ENCODE measurements at places on chromosomes 4 and X.

- no peak for DNase-seq
Observed at GRCh38 chr4:96379524-96379923, 539.6 kb downstream of the PDHA2 start.

GRCh38 chrX:37331546-37331945 lies 17.6 kb upstream of the PRRG1 start:
- no peak for DNase-seq

GRCh38 chr4:145216535-145216934 lies 36.1 kb upstream of the OTUD4 start:
- DNase-seq, result no peak

DNA sequence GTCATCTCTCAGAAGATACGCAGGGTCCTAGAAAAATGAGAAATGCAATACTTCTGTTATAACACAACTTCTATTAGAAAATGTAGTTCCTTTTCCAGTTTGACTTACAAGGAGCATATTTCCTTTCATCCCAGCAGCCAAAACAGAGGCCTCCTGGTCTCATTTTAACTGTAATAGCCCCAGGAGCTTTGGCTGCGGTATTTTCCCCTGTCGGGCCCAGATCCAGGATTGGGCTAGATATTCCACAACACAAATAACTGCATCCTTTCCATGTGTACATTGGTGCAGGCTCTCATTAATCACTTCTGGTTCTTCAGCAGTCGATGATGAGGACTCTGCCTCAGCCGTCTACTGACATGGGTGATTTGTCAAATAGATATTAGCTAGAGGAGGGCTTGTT lies 166.1 kb downstream of the TENM3 start:
- DNase-seq, result no peak

DNA sequence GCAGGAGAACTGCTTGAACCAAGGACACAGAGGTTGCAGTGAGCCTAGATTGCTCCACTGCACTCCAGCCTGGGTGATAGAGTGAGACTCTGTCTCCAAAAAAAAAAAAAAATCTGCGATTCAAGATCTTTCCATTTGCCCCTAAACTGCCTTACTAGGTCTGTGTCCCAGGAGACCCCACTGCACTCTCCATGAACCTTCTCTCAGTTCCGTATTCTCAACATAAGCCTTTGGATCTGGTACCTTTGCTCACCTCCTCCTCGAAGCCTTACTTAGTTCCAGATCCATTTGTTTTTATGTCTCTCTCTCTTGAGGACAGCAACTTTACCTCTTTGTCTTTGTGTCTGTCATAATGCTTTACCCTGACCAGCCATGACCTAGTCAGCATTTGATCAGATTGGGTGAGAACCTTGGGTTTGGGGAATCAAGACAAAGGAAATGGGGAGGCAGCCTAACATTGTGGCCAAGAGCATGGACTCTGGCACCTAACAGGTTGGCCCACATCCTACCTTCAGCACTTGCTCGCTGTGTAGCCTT lies 33.7 kb downstream of the BST1 start:
- DNase-seq, result no peak

- no peak for DNase-seq
Observed at GRCh38 chr4:147740176-147740575, 8.3 kb downstream of the ARHGAP10 start.

DNA sequence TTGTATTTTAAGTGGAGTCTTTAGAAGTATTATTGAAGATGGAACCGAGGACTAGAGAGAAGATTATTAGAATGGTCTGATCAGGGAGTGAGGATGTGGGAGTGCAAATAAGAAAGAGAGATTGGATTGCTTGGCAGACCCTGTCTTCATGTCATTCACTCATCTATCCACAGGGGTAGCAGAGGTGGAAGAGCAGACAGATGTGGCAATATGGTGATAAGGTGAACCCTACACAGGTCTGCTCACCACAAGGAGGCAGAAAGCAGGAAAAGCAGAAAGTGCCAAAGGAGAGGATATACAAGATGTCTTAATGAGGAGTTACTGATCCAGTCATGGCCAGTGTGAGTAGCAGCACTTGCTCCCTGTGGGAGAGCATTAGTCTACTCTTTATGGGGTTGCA lies 129.4 kb downstream of the MAGEE2 start:
- no peak for DNase-seq

- no peak for DNase-seq
Observed at GRCh38 chrX:154696676-154697045, 43.3 kb upstream of the CTAG2 start.

- DNase-seq, result no peak
Observed at GRCh38 chrX:20132666-20133065, 9.0 kb downstream of the EIF1AX start.

- DNase-seq, result peak; percentile 71
Observed at GRCh38 chr4:153345012-153345981, 809 bp downstream of the MND1 start.

GRCh38 chrX:37603938-37604409 lies 32.5 kb downstream of the LANCL3 start:
- DNase-seq, result no peak

DNA sequence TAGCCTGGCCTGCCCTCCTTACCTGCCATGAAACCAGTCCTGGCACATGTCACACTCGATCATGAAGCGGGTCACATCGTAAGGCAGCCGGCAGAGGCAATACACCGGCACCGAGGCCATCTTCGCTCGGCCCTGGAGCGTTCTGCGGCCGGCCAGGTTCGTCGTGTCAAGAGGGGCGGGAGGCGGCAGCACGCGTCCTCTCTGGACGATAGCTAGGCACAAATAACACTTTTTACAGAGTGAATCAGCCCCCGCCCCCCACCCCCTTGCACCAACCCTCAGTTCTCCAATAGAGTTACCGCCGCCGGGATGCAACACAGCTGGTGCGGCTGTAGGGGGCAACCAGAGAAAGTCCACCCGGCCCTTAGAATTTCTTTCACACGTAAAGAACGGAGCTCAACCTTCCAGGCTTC lies 1.7 kb downstream of the PHF8 start:
- DNase-seq, result peak; percentile 36

- no peak for DNase-seq
Observed at GRCh38 chr4:181982856-181983255, 260.3 kb upstream of the TENM3 start.

DNA sequence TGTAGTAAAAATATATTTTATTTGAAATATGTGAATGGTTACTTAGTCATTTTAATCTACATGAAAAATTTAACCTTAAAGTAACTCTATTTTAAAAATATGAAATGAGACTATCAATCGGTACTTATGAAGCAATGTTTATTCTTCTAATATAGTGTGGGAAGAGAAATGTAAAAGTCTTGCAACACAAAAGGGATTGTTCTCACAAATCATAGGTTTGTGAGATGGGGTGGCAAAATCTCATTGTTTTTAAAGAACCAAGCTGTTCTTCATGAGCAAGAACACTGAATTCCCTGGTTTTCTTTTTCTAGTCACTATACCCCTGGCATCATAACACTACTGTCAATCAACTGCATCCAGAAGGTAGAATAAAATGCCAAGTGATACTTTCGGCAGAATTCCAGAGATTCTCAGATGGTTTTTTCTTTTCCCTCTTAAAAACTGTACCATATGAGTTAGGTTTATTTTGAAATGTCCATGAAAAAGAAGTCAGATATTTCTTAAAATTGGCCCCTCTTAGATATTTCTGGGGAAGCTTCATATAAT lies 52.2 kb downstream of the SNCA start:
- DNase-seq, result no peak

DNA sequence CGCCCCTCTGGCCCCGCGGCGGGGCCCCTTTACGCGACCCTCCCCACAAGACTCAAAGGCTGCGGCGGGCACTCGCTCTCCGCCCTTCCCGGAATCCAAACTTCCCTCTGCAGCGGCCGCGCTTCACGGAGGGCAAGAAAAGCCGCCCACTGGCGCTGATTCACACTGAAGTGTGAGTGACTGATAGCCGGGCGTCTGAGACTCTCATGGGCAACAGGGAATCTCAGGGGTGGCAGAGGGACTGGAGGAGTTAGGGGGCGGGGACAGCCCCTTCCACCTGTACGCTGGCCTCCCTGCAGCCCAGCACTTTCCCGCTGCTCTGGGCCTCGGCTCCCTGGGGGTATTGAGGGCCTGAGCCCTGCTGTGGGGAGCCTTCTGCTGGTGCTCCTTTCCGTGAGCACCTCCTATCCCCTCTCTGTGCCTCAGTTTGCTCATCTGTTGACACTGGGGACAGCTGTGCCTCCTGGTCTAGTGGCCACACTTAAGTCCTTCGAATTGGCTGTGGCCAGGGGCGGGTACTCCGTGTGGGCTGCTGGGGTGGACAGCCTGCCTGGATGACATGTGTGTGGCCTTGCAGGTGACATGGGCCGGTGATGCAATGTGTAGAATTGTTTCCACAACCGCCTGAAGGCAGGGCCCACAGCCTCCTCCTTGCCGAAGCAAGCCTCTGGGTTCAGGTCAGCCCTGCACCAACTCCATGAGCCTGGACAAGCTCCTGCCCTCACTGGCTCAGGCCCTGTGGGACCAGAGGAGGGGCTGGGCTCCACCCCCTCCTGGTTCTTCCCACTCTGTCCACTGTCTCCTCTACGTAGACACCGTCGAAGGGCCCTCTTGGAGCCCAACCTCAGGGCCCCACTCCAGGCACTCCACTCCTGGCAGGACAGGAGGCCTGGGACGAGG lies 951 bp downstream of the SH3BP2 start:
- no peak for DNase-seq

DNA sequence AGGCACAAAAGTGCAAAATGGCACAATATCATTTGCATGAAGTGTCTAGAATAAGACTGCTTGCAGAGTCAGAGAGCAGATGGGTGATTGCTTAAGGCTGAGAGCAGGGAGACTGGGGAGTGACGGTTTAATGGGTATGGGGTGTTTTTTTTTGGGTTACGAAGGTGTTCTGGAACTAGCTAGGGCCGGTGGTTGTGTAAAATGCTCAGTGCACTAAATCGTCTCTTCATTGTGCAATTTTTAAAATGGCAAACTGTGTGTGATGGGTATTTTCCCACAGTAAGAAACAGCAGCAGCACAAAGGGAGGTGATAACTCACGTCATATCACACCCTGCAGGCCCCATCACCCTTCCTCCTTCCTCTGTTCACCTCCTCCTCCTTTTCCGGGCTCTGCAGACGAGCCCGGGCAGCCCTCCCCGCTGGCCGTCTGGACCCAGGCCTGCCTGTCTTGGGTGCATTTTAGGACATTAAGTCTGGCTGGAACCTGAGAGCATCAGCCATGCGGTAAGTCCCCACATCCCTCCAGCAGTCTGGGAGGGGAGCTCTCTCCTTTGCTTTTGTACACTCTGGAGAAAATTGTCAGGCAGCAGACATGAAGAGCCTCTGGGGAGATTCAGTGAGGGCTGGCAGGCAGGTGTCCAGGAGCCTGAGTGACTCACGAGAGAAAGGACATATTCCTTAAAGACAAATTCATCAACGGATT lies 42.7 kb downstream of the ASMT start:
- peak; percentile 66 for DNase-seq

DNA sequence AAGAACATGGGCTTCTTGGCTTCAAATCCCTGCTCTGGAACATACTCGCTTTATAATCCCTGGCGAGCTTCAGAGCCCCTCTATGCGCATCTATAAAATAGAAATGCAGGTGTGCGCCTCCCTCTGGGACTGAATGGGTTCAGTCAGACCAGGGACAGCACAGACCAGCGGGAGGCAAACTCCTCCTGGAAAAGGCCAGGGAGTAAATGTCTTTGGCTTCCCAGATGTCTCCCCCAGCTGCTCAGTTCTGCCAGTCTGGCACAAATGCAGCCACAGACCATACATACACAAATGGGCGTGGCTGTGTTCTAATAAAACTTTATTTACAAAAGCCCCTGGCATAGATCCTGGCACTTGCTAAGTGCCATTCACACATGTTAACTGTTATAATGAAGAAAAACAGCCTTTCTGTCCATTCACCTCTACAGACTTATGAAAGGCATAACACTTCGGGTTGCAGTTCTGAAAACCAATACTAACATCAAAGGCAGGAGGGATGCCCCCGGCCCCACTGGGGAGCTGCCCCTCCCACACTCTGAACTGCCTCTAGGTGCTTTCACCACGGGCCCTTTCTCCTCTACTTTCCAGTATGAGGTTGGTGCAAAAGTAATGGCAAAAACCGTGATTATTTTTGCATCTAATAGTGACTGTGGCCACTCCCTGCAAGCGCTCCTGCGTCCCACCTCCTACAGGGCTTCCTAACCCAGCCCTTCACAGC lies 4.6 kb downstream of the JAKMIP1 start:
- DNase-seq, result no peak

GRCh38 chrX:121301822-121302221 lies 254.4 kb downstream of the GLUD2 start:
- no peak for DNase-seq

DNA sequence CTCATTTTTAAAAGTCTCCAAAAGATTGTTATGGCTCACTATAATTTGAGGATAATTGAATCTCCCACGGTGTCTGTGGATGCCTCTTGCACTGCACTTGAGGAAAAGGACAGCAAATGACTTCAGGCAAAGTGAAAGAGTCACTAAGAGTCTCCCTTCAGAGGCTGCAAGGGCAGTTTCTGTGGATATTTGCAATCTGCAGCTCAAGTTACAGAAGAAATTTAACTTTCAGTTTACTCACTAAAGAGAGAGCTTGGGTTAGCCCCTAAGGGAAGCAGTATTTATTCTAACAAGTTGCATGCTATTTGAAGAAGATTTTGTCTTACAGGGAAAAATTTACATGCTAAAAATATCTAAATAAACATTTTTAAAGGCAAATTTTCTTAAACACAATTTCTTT lies 912.0 kb upstream of the TENM3 start:
- DNase-seq, result no peak

DNA sequence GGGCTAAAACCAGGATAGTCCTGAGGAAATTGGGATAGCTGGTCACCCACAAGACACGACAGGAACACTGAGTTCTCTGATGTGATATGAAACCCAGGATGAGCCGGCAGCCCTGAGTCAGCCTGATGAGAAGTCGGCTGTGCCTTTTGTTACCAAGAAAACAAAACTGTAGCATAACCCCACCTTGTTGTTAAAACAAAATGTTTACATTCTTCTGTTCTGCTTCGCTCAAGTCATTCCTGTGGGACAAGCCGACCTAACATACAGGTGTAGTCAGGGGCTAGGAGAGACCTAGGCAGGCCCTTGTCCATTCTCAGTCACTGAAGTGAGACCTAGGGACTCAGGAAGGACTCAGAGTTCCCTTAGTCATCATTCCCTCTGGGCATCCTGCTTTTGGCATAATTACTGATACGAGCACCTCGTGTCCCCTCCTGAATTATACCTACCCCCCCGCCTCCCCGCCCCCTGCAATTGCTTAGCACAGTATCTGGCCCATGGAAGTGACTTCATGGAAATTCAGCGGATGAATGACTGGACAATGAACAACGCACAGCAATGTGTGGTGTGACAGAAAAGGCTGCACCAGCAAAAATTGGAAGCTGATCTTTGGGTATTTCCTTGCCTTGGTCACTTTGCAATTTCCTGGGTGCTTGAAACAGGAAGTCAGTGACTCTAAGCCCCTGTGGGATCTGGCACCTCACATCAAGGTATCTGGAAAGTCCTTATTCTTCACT lies 31.9 kb upstream of the TLR2 start:
- no peak for DNase-seq

GRCh38 chr4:83771113-83771705 lies 235.3 kb downstream of the GPAT3 start:
- no peak for DNase-seq

- DNase-seq, result no peak
Observed at GRCh38 chr4:174389439-174389838, 105.7 kb downstream of the CEP44 start.

Measured in activated CD4-positive, alpha-beta T cell treated with anti-CD3 and anti-CD28 coated beads, Interleukin-2, amount 10 ng/mL, durations not matched to agents 7 days and 5 days (primary cell).